ENCODE measurements at places on chromosomes 7 and 10.

DNA sequence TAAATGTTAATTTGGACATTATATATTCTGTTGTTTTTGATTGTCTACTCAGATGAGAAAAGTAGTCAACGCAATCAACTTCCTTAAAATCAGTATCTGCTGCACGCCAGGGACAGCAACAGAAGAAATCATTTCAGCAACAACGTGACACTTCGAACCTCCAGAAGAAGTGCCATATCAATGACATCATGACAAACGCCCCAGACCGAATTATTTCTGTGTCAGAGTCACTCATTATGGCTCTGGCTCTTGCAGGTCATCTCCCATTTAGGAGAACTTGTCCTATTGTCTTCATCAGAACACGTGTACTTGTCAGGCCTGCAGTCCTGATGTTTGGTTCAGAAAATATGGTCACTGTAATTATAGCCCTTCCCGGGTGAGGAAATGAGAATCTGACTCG lies 276.3 kb downstream of the ADARB2 start:
- no peak for DNase-seq

DNA sequence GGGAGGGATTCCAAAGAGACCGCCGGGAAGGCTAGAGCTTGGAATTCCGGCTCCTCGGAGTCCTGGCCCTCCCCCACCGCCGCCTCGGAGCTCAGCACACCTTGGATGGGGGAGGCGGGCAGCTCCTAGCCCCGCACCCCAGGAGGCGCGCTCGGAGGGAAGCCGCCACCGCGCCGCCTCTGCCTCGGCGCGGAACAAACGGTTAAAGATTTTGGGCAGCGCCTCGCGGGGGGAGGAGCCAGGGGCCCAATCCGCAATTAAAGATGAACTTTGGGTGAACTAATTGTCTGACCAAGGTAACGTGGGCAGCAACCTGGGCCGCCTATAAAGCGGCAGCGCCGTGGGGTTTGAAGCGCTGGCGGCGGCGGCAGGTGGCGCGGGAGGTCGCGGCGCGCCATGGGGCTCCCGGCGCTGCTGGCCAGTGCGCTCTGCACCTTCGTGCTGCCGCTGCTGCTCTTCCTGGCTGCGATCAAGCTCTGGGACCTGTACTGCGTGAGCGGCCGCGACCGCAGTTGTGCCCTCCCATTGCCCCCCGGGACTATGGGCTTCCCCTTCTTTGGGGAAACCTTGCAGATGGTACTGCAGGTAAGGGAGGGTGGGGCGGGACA lies at the start of gene CYP26A1:
Gene CYP26A1 (plus strand): TSS at position 355 of the 608 bp plus-strand sequence. CDS start 42 bp downstream, at position 397.
- DNase-seq: no peak

GRCh38 chr7:151051108-151051507 lies 2.8 kb downstream of the ASIC3 start:
- DNase-seq: peak; percentile 57

- no peak for DNase-seq
Observed at GRCh38 chr7:78018641-78019446, 220.3 kb downstream of the PHTF2 start.

DNA sequence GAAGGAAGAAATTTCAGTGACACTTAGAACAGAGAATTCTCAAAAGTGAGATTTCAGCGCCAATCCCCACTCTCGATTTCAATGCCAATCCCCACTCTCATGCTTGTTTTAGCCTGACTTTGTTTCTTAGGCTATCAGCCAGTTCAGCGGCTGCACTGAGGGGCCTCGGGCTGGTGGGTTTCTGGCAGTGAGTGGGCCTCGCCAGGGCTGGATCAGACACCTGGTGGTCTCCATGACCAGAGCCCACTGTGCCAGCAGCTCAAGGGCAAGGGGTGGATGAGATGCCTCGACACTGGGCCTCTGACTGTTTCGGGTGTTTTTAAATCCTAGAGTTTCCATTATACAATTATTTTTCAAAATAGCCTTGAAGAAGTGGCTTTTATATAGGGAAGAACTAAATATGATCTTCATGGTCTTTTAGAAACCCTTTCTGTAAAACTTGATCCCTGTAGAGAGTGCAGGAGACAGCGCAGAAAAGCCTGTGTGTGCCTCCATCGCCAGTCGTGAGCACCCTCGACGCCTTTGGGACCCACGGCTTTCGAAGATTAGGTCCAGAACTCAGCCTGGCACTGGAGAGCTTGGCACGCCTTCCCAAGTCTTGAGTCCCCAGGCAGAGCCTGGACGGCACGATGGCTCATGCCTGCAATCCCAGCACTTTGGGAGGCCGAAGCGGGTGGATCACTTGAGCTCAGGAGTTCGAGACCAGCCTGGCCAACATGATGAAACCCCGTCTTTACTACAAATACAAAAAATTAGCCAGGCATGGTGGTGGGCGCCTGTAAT lies 76.2 kb downstream of the INPP5A start:
- DNase-seq: no peak

- no peak for DNase-seq
Observed at GRCh38 chr10:129411393-129411705, 55.7 kb upstream of the MGMT start.

- no peak for DNase-seq
Observed at GRCh38 chr7:17651341-17651740, 289.0 kb downstream of the SNX13 start.

- DNase-seq: no peak
Observed at GRCh38 chr7:141039376-141039775, 24.6 kb upstream of the MRPS33 start.

DNA sequence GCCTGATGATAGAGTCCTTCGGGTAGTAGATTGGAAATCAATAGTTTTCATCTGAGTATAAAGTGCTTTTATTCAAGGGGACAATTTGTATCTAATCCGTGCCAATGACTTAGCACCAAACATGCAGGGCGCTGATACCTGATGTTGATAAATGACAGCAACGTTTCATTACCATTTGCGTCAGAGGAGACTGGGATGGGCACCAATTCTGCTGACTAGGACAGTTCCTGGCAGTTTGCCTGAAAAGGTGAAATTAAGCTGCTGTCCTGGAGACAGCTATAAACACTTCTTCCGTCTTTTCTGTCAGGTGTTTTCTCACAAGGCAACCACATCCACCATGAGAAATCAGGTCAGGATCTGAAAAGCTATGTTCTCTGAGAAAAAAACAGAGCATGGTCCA lies 1136.4 kb downstream of the TYW1 start:
- no peak for DNase-seq

DNA sequence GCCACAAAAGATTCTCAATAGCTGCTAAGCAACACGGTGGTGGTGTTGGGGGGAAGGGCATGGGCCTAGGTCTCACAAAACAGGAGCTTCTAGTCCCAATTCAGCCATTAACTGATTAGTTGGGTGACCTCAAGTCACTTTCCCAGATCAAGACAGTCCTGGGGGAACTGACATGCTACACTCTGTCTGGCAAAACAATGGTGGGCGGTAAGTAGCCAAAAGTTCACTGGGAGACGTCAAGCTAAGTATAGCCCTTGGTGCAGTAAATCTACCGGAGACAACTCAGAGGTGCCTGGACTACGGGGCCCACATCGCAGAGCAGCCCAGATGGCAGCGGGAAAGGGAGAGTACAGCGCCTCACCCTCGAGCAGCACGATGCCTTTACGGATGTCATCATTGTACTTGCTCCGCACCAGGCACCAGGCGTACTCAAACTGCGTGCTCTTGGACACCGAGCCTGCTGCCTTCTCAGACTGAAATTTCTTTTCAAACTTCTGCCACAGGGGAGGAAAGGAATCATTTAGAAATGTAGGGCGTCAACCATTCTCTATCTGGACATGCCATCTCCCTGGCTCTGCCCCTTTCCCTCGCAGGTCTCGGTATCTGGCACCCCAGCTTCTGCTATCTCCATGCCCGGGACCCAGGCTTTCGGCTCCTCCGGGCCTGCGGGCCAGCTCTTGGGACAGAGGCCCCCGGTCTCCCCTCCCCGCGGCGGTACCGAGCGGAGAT lies 1.1 kb downstream of the FIS1 start:
- DNase-seq: no peak

DNA sequence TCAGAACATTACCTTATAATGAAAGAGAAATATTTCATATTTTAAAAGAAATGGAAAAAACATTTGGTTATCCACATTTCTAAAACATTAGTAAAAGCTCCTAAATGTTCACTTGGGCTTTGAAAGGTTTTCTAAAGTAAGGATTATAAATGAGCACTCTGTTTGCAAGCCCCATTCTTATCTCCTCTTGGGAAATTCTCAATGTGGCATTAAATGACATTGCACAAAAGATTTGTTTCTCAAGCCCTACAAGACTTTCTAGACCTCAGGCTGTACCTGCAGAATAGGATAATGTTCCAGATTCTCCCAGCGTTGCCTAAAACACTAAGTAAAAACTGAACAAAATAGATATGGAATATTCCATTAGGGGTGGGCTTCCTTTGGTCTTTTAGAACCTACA lies 658.0 kb upstream of the FOXK1 start:
- DNase-seq: no peak

DNA sequence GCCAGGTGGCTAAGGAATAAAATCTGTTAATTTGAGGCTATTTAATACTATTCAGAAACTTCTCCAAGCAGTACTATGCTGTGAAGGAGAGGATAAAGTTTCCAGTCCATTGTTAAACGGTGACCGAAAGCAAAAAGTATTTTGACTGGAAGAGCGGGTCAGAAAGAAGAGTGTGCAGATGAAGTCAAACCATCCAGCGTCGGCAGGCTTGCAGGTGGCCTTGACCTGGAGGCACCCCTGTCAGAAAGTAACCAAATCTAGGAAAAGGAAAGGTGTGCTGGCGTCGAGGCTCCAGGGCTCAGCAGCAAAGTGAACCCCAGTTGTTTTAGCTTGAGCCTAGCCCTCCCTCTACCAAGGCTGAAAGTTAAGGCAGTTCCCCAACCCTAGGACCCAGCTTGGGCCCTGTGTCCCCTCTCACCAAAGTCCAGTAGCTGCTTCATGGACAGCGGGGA lies 544 bp downstream of the PDK4 start:
- DNase-seq: no peak

DNA sequence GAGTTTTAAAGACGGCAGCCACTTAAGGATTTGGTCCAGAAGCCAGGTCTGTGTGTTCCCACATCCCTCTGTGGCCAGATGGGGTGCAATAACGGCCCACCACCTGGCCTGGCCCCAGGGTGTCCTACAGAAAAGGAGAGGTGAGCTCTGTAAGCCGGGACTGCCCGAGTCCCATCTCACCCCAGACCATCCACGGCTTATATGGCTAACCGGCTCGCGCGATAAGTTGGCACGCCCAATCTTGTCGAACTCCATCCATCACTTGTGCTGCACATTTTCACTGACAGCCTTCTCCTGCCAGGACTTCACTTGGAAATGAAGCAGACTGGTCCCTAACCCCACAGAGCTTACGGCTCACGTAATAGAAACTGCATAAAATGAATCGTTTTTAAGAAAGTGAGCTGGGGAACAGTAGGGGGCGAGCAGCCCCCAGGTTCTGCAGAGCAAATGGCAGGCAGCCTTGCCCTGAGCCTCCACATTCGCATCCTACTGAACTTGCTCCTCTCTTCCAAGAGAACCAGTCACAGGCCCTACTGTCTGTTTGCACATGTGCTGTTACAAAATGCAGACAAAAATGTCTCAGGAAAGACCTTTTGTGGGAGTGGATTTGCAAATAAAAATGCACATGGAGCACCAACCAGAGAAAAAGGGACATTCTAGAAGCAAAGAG lies 98.2 kb downstream of the TNS3 start:
- no peak for DNase-seq

DNA sequence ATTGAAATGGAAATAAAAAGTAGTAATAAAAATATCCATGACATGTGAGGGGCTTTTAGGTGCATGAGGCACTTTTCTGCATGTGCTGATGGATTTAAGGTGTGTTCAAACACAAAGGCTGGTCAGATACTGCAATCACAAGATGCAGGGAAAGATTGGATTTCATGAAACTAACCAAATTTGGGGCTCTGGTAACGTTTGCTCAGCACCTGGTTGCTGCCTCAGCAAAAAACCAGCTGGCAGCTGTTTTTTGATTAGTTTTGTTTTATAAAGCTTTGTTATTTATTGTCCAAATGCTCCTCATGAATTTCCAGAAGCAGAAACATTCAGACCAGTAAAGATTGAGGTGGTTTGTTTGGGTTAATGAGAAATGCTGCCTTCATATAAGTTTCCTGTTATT lies 195.7 kb upstream of the NRG3 start:
- no peak for DNase-seq

DNA sequence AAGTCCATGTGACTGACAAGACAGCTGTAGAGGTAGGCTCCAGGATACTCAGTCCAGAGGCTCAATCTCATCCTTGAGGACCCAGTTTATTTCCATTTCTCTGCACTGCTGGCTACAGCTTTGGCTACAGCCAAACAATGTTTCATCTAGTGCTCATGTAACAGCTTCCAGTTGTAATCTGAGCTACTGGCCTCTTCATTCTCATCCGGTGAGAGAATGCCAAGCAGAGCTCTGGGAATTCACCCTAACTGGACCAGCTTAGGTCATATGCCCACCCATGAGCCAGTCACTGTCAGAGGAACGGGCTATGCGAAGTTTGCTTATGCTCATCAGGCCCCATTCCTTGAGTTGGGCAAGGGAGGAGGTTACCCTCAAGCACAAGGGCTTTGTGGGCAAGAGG lies 192.9 kb downstream of the EVX1 start:
- no peak for DNase-seq

- DNase-seq: no peak
Observed at GRCh38 chr7:44331682-44332081, 6.3 kb upstream of the CAMK2B start.

- peak; percentile 32 for DNase-seq
Observed at GRCh38 chr10:1074748-1075308, 18.6 kb downstream of the WDR37 start.

- no peak for DNase-seq
Observed at GRCh38 chr7:88759230-88760135, at the start of gene ZNF804B. TSS of gene ZNF804B (plus strand) at chr7:88759700. CDS start at chr7:88759977, 277 bp downstream.

GRCh38 chr10:112958275-112958995 lies 8.4 kb downstream of the TCF7L2 start:
- DNase-seq: no peak

GRCh38 chr10:104767745-104768144 lies 126.7 kb downstream of the SORCS3 start:
- no peak for DNase-seq

- no peak for DNase-seq
Observed at GRCh38 chr7:94357076-94357475, 37.6 kb upstream of the COL1A2 start.

- no peak for DNase-seq
Observed at GRCh38 chr10:33674986-33675599, 340.6 kb upstream of the NRP1 start.

DNA sequence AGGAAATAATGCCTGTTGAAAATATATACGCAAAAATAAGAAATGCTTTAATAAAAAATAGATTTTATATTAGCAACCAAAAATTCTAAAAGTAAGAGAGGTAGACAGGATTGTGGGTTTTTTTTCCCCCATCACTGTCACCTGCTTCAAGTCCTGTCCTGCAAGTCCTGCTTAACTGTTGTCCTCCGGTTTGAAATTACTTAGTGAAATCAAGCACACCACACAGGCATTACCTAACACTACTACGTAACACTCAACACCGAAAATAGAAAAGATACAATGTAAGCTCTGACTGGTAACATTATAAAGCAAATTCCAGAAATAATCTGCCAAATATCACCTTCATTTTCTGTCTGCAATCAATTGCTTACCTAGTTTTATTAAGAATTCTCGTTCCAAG lies 90.9 kb downstream of the UPF2 start:
- DNase-seq: no peak

Data from CD4-positive, alpha-beta T cell treated with Interleukin-17A for 1 hour (primary cell).